ENCODE measurements at places on chromosomes 11 and 22.

GRCh38 chr11:34855021-34855753 lies 61.0 kb downstream of the APIP start:
- DNase-seq, result no peak

DNA sequence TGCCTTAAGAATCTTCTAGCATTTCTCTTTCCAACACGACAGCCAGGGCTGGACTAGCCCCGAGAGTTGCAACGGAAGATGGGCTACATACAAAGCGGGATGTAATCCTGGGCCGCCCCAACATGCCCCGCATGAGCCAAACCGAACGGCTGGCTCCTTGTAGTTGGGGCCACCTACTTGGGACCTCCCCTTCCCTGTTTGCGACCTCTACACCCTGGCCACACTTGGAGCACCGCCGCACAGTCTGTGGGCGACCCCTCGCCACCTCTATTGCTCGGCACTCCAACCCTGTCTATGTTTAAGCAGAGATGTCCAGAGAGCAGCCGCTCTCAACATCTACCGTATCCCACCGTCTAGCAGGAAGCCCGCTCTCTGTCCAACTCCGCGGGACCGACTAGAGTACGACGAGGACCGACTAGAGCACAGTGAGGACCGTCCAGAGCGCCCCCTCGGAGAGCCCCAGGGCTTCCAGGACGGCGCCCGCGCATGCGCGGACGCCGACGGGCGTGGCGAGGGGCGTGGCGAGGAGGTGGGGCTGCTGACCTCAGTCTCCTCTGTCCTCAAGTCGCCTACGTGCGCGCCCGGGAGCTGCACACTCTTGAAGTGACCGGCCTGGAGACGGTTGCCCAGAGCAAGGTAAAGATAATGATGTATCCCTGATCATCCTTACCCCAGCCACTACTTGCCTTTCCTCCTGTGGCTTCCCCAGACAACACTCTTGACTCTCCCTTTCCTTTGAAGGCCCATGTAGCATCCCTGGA lies 32.3 kb downstream of the NEAT1 start:
- peak; percentile 91 for DNase-seq

DNA sequence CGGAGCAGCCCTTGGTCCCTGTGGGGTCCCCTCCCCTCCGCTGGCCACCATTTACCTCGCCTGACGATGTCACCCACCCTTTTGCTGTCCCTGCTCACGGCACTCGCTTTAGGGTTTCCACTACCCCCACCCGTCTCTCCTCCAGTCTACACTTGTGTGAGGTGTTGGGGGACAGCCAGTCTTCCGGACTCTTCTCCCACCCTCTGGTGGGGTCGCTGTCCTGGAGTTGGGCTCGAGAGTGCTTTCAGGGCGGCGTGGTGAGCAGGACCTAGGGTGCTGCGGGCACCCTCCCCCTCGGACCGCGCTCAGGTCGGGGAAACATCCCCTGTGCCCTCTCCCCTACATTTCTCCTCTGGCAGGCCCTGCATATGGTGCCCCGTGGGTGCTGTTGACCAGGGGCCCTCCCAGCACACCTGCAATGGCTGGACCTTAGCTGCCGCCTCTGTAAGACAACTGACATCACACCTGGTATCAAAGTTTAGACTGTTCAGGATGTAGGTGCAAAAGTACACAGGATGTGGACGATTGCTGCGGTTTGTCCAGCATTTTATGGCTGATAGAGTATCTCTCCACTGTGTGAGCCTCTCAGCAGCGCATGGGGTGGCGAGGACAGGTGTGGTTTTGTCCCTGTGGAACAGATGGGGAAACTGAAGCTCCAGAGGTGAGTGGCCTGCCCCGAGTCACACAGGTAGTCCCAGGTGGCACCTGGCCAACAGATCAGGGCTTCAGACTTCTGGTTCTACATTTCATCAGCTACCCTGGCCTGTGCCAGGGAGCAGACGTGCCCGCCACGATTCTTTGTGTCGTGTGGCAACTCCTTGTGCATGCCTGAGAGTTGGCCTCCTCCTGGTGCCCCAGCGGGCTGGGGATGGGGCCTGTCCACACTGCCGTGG lies 1.2 kb downstream of the GRK2 start:
- DNase-seq, result no peak

- no peak for DNase-seq
These were observed 261.2 kb downstream of the CADM1 start for GRCh38 chr11:115242982-115243381.

DNA sequence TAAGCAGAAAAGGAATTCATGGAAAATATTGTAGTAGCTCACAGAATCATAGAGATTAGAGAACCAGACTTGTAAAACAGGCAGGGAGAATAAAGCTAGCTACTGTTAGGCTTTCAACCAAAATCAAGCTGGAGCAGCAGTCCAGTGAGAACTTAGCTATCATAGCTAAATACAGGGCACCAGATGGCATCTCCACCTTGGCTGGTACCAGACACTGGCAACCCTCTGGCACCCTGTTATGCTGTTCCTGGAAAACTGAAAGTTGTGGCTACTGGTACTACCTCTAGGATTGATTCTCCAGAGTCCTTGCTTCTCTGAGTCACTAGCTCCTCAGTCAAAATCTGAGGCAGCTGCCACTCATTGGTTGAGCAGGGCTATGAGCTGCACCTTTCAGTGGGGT lies 6.0 kb upstream of the DRD2 start:
- no peak for DNase-seq

DNA sequence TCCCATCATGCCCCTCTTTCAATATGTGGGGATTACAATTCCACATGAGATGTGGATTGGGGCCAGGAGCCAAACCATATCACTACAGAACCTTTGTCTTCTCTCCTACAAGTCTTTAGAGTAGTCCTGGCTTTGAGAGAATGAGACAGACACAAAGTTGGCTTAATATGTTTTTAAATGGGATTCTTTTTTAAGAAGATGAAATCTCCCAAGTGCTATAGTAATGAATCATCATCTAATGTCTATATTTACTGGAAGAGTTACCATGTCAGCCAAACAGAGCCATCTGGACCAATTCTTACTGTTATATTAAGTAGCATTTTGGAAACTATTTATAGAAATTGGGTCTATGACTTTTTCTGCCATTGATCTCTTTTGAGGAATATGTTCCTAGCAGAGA lies 38.1 kb upstream of the CARD18 start:
- no peak for DNase-seq

GRCh38 chr11:132427611-132428010 lies 1057.2 kb downstream of the NTM start:
- DNase-seq, result no peak

GRCh38 chr22:29886596-29886995 lies 3.6 kb downstream of the MTMR3 start:
- DNase-seq, result no peak

DNA sequence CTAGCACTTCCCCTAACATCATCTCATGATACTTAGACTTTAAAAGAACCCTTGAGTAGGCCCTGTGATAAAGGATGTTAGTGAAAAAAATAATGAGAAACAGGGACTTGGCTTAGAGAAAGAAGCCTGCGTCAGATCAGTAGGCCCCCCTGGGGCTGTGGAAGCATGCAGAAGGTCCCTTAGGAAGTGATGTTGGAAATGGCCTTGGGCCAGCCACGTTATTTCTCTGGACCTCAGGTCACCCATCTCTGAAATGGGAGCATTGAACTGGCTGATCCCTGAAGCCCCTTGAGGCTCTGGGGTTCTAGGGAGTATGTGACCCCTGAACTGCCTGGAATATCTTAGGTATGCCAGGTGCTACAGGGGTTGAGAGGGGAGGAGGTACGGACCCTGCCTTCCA lies 40.2 kb downstream of the MCM5 start:
- DNase-seq, result no peak

GRCh38 chr11:32706985-32707741 lies 87.3 kb downstream of the CCDC73 start:
- no peak for DNase-seq

GRCh38 chr11:62880231-62880802 lies 379 bp upstream of the SLC3A2 start:
- DNase-seq, result peak; percentile 9

- no peak for DNase-seq
These were observed 9.8 kb downstream of the KCNC1 start for GRCh38 chr11:17744151-17744940.
